Activated CD8-positive, alpha-beta memory T cell treated with anti-CD3 and anti-CD28 coated beads, Interleukin-2, amount 10 ng/mL, durations not matched to agents 7 days and 5 days (primary cell): ENCODE measurements at places on chromosomes 11 and 22.

DNA sequence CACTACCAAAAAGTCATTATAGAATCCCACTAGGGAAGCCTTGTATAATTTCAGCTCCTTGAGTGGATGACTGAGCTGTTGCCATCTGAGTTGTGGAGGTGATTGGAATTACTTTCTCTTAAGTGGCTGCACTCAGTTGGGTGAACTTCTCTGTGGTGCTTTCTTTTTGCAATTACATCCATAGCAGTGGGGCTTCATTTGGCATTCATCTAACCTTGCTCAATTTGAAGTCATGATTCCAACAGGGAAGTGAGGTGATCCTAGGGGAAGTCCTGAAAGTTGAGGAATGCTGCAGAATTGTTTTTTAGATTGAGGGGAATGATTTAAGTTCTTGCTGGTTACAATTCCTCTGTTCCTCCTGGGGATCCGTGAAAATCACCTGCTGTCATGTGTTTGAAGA lies 39.6 kb downstream of the ARHGAP42 start:
- no peak for DNase-seq

DNA sequence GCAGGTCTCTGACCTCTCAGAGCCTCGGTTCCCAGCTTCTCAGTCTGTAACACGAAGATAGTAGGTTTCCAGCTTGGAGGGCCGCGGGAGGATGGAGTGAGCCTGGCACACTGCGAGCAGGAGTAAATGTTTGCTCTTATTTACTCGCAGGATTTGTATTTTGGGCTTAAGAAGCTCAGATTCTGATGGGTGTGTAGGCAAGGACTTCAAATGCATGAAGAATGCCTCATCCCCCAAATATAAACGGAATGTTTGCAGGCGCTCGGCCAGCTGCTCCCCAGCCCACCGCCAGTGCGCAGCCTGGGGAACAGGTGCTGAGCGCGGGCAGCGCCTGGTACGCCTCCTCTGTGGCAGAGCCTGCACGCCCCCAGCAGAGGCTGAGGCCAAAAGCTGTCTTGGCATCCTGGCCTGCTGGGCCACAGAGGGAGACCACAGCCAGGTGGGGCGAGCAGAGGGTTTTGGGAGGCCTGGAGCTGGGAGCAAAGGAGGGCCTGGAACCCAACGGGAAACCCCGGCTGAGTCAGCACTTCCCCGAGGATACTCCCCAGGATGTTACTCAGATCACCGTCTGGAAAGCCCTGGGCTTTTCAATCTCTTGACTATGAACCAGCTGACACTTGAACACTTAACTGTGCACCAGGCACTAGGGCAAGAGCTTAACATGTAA lies 9.4 kb downstream of the EHD1 start:
- DNase-seq, result no peak

- DNase-seq, result no peak
Measured at GRCh38 chr22:43828725-43828997, 16.6 kb upstream of the EFCAB6 start.

DNA sequence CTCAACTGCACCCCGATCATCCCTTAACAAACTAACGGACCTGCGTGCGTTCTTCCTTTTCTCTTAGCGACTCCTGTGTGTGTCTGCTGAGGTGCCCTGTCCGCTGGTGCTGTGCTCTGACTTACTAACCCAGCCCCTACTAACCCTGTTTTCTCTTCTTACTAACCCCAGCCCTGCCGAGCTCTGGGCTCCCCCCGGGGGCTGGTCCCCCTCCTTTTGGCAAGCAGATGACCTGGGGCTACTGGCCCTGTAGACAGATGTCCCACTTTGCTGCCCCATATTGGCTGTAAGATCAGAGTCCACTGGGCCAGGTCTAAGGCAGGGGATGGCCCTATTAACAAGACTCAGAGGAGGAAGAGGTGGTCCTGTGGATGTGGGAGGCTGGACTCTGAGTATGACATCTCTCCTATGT lies 14.7 kb downstream of the MIAT start:
- peak; percentile 63 for DNase-seq

DNA sequence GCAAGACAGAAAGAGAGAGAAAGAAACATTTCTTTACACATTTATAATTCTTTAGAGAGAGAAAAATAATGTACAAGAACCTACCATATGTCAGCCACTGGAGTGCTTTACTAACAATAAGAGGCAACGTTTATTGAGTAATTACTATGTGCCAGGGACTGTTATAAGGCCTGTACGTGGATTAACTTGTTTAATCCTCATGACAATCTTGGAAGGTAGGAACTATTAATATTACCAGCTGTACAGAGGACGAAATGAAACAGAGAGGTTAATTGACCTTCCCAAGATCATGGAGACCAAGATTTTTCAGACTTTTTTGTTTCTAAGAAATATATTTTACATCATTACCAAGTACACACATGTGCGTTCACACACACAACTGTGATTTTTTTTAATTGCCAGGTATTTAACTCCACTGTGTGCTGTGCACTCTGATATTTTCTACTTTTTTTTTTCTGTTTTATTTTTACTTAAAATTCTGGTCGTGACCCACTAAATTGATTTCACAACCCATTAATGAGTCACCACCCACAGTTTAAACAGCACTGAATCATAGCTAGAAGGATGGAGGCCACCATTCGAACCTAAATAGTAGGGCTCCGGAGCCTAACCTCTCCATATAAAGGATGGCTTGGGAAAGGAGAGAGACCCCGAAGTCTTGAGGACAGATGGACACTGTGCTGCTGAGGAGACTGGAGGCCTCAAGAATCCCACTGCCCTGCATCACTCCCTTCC lies 21.4 kb downstream of the CREB3L1 start:
- DNase-seq, result no peak

DNA sequence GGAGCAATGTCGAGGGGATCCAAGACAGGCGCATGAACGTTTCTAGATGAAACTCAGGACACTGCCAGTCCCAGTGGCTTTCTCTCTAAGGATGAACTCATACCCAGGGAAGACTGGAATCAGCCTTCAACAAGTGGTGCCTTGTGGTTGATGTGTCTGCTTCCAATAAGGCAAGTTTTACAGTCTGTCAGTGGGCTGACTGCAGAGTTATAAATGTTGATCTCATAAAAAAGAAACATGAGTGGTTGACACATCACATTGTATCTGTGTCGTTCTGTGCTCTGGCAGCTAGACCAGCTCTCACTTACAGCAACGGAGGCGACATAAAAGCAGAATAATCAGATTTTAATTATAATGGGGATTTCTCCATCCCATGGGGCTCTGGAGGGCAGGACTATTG lies 96.7 kb downstream of the SNX19 start:
- DNase-seq, result no peak

DNA sequence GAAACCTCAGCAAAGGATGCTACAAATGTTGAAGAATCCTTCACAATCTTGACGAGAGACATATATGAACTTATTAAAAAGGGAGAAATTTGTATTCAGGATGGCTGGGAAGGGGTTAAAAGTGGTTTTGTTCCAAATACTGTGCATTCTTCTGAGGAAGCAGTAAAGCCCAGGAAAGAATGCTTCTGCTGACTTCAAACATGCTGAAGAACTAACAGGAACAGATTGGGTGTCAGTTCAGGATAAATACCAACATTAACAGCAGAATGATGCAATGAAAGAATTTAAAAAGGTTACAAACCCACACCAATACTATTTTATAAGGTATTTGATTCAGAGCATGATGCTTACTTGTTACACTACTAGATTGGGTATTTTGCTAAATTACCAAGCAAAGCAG lies 33.9 kb downstream of the RAB39A start:
- DNase-seq, result no peak

GRCh38 chr22:43889201-43889859 lies 2.5 kb downstream of the PNPLA5 start:
- no peak for DNase-seq

- DNase-seq, result no peak
Measured at GRCh38 chr11:64192434-64192833, 6.5 kb downstream of the STIP1 start.

GRCh38 chr11:65434057-65434666 lies 11.6 kb downstream of the NEAT1 start:
- DNase-seq, result peak; percentile 31

- DNase-seq, result peak; percentile 81
Measured at GRCh38 chr22:36065775-36066544, 37.3 kb upstream of the RBFOX2 start.

- no peak for DNase-seq
Measured at GRCh38 chr22:41478891-41479521, 10.1 kb downstream of the ACO2 start.

- DNase-seq, result no peak
Measured at GRCh38 chr11:77244277-77245027, 57.0 kb downstream of the GDPD4 start.

DNA sequence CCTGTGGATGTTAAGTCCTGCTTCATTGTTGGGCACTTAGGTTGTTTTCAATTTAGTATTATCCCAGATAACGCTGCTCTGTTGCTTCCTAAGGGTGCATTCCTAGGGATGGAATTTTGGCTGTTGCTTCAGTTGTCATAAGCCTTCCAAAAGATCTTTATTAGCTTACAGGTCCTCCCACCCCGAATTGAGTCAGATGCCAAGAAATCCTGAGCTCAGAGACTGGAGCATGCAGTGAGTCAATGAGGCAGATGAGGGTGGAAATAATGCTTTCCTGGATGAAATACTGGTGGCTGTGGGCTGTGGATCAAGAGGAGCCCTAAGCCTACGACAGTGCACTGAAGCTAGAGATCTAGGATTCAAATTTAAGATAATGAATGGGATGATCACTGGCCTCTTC lies 10.7 kb upstream of the IL18BP start:
- DNase-seq, result no peak

DNA sequence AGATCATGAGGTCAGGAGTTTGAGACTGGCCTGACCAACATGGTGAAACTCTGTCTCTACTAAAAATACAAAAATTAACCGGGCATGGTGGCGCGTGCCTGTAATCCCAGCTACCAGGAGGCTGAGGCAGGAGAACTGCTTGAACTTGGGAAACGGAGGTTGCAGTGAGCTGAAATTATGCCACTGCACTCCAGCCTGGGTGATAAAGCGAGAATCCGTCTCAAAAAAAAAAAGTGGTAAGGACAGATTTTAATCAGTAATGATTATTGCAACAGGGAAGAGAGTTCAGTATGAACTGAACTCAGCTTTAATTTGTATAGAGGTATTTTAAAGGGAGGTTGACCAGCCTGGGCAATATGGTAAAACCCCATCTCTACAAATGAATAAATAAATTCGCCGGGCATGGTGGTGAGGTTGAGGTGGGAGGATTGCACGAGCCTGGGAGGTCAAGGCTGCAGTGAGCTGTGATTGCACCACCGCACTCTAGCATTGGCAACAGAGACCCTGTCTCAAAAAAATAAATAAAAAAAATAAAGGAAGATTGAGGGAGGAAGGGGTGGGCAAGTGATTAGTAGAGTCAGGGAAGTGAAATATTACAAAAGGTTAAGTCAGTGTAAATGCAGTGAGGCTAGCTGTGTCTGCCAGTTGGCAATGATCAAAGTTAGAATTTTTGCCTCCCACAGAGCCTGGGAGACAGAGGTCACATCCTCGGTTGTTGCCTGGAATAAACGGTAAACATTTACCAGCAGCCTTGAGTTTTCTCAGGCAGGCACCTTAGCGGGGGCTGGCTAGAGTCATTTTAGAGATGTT lies 2.6 kb upstream of the MCM5 start:
- DNase-seq, result no peak

GRCh38 chr11:68387840-68388239 lies 72.7 kb upstream of the PPP6R3 start:
- no peak for DNase-seq

DNA sequence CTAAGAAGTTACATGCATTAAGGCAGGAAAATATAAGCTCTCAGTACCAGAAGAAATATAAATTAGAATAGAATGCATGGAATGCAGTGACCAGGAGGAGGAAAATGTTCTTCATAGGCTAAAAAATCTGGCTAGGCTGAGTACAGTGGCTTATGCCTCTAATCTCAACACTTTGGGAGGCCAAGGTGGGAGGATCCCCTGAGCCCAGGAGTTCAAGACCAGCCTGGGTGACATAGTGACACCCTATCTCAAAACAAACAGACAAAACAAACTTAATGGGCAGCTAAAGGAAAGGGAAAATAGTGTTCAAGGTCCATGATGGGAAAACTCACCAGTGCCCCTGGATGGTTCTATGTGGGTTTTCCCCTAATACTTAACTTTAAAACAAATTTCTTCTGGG lies 78.3 kb upstream of the RASSF10 start:
- no peak for DNase-seq

DNA sequence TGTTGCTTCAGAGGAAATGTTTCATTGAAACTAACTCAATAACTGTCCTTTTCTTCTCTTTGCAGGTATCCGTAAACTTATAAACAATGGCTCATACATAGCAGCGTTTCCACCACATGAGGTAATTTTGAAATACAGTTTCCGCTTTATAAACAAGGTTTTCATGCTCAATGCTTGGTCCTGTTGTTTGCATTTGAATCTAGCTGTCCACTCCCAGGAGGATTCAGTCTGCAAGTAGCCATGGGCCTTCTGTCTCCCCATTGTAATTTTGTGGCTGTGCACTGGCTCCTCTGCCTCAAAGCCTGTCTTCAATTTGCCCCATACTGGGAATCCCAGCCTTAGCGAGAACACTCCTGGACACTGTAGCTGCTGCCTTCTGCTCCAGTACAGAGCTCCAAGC lies 34.7 kb downstream of the MUC15 start:
- no peak for DNase-seq

GRCh38 chr22:30606455-30607299 lies at the start of gene TCN2:
TCN2 (plus strand) TSS chr22:30607174; CDS start chr22:30607332, 158 bp downstream.
- DNase-seq, result peak; percentile 70

GRCh38 chr22:44759430-44760310 lies 7.3 kb downstream of the ARHGAP8 start:
- no peak for DNase-seq

- no peak for DNase-seq
Measured at GRCh38 chr22:47199979-47200272, 437.5 kb downstream of the TBC1D22A start.

- no peak for DNase-seq
Measured at GRCh38 chr11:94656968-94657367, 89.8 kb downstream of the PIWIL4 start.

DNA sequence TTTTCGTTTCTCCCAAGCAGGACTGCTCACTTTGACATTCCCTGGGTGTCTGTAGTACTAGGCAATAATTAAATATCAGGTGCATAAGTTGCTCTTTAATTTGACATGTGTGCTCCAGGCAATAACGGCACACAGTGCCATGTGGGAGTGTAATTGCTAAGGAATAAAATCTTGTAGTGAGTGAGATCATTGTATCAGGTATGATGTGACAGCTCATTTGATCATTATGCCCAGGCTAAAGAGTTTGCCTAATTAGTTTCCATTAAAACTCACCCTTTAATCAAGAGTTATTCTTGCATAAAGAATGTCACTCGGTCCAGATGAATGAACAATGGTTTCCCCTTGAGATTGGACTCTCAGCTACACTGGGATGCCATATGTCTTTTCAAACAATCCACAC lies 220.0 kb downstream of the INSC start:
- no peak for DNase-seq

GRCh38 chr11:10581481-10582019 lies 13.1 kb upstream of the LYVE1 start:
- DNase-seq, result no peak
